ENCODE measurements at places on chromosomes 13 and 19. TPM values are rescaled to one million over a fixed set of nuclear protein-coding genes. Genes with fewer than 3 reads are reported as not detected.

MED29 gene
- total RNA-seq, result 22.9 TPM

ZNF615 gene
- 12.5 TPM for total RNA-seq

GRCh38 chr13:57595775-57596174 lies 35.8 kb upstream of the PCDH17 start:
- H3K4me1 ChIP-seq, result no peaks in the 10 kb centered on the region
- no peaks in the 10 kb centered on the region for H3K36me3 ChIP-seq
- no peak overlapping the region for H3K27ac ChIP-seq
- no peaks in the 10 kb centered on the region for H3K27me3 ChIP-seq

GRCh38 chr19:39126312-39127187 lies 964 bp downstream of the PAK4 start:
- no peaks in the 10 kb centered on the region for H3K27me3 ChIP-seq
- peak overlapping the region; percentile 85 for H3K4me3 ChIP-seq
- peak overlapping the region; percentile 80 for H3K27ac ChIP-seq
- peaks cover 40% of the 10 kb centered on the region for H3K4me1 ChIP-seq
- no peaks in the 10 kb centered on the region for H3K36me3 ChIP-seq
- DNase-seq, result no peak

DNA sequence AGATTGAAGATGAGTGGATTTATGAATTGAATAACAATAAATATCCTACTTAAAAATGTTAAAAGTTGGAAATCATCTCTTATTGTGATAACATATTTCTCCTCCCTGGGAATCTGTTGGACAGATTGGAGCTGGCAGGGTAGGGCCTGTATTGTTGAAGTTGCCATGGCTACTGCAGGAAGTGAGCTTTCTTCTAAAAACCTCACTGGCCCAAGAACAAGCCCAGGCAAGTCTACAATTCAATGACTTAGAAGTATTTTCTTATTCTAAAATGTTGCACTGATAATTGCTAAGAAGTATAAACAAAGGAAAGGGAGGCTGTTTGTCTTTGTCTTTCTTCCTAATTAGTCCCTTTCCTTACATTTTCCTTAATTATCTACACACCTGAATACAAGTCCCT lies 112.1 kb downstream of the DLEU7 start:
- no peaks in the 10 kb centered on the region for H3K36me3 ChIP-seq
- peak overlapping the region; percentile 71 for H3K27ac ChIP-seq
- H3K4me3 ChIP-seq, result no peak overlapping the region
- H3K27me3 ChIP-seq, result no peaks in the 10 kb centered on the region
- no peaks in the 10 kb centered on the region for H3K4me1 ChIP-seq

PSG2 gene
- total RNA-seq, result not detected

HOMER3 gene
- 13.9 TPM for total RNA-seq

- H3K4me1 ChIP-seq, result peaks cover 38% of the 10 kb centered on the region
- peak overlapping the region; percentile 5 for H3K27ac ChIP-seq
- H3K27me3 ChIP-seq, result no peaks in the 10 kb centered on the region
- DNase-seq, result no peak
These were observed 6.1 kb downstream of the PTGIR start for GRCh38 chr19:46618670-46619231.

GRCh38 chr19:53808710-53809125 lies 15.4 kb downstream of the NLRP12 start:
- H3K27ac ChIP-seq, result no peak overlapping the region
- no peaks in the 10 kb centered on the region for H3K36me3 ChIP-seq
- H3K4me3 ChIP-seq, result no peak overlapping the region
- no peaks in the 10 kb centered on the region for H3K4me1 ChIP-seq

Measured in heart right ventricle (tissue), 16 donors.